Fibroblast of skin of abdomen (primary cell): ENCODE measurements at places on chromosomes 3 and 15.

GRCh38 chr3:32681811-32682210 is 3.2 kb upstream of the CNOT10 start:
- no peak for DNase-seq

- peak; percentile 91 for DNase-seq
These were observed 102.7 kb downstream of the TBC1D5 start for GRCh38 chr3:17639765-17640164.

- no peak for DNase-seq
These were observed 272 bp upstream of the SRPRB start for GRCh38 chr3:133805384-133805701.

- no peak for DNase-seq
These were observed 16.3 kb upstream of the TSPAN3 start for GRCh38 chr15:77087213-77087612.

DNA sequence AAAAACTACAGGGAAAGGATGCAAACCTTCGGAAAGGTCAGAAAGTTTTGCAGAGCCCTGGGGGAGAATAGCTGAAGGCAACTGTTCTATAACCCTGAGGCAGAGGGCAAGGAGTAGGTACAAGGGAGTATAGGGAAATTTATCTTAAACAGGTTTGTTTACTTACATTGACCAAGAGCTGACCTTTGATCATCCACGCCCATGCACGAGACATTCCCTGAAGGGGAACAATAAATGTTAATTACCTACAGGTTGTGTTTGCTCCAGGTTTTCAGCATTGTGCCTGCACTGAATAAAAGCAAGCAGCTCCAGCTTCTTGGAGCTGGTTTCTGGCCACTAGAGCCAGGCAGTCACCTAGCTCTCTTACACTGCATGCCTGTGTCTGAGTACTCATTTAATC is 524.5 kb upstream of the TGFBR2 start:
- DNase-seq: no peak

DNA sequence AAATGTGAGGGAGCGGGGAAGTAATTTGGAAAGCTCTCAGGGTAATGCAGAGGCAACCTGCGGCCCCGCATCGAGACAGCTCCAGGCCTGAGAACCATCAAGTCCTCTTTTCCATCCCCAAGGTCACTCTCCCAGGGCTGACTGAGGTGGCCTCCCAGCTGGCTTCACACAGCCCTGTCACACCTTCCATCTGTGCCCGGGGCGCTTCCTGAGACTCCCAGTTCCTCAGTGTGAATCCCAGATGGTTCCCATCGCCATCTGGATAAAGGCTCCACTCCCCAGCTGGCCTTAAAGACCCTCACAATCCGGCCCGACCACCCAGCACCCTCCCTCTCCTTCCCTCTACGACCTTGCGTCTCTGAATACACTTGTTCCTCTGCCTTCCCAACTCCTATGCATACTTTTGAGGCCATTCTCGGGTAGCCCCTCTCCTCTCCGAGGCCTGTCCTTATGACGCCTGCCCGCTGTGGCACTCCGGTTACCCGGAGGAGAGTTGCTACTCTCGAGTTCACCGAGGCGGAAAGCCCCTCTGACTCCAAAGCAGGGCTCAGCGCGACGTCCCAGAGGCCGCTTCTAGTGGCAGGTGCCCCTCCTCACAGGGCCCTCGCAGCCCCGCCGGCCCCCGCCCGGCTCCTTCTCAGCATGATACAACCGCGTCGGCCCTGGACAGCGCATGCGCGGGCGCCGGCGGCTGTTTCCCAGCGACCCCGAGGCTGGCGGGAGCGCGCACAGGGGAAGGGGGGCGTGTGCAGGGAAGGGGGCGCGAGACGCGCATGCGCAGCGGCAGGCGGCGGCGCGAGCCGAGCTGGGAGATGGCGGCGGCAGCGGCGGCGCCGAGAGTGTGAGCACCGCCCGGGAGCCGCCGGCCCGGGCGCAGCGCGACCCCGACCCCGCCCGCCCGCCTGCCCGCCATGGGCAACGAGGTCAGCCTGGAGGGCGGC is at the start of gene BSN:
BSN (plus strand) TSS at position 786 of the 941 bp plus-strand sequence; CDS start at position 912, 126 bp downstream.
- peak; percentile 90 for DNase-seq

GRCh38 chr15:57571725-57572124 is 20.0 kb upstream of the MYZAP start:
- DNase-seq: no peak

GRCh38 chr15:84910928-84911623 is 26.6 kb downstream of the SLC28A1 start:
- no peak for DNase-seq

DNA sequence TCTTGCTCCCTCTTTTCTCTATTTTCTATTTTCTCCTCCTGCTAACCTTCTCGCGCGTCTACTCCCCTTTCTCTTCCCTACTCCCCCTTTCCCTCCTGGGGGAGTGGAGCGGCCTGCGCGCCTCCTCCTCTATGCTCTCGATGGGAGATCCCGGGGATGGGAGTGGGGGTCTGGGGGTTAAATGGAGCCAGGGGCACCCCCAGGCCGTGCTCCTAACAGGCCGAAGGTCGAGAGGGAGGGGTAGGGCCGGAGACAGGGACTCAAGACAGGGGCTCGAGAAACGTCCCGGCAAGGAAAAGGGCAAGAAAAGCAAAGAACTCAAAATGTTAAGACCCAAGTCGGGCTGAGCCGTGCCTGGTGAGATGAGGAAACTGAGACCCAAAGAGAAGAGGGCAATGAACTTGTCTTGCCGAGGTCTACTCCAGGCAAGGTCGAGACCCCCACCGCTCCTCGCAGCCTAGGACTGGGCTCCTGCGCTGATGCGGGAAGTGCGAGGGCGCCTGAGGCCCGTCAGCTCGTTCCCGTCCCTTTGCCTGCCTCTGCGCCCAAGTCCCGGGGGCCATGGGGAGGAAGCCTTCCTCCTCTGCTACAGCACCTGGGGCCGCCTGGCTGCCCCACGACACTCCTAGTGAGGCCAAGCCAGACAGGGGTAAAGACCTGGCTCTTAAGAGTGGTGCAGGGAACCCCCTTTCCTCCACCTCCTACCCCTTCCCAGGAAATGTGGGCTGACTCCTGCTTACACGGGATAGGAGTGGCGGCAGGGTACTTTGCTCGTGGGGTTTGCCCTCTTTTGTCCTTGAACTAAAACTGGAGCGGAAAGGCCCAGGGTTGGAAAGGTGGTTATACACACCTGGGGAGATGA is 770 bp upstream of the MEGF11 start:
- DNase-seq: no peak

DNA sequence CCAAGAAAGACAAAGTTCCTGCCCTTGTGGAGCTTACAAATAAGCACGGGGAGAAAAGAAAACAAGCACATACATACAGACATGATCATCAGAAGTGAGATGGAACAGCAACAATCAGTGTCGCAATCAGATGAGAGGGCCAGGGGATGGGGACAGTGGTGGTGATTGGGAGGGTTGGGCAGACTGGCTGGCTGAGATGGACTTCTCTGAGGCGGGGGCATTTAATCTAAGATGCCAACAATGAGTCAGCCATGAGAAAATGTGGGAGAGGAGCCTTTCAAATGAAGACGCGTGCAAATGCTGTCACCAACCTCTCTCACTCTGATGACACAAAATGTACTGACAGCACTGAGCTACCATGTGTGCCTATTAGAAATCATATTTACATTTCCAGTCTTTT is 81.4 kb downstream of the NCEH1 start:
- DNase-seq: no peak

DNA sequence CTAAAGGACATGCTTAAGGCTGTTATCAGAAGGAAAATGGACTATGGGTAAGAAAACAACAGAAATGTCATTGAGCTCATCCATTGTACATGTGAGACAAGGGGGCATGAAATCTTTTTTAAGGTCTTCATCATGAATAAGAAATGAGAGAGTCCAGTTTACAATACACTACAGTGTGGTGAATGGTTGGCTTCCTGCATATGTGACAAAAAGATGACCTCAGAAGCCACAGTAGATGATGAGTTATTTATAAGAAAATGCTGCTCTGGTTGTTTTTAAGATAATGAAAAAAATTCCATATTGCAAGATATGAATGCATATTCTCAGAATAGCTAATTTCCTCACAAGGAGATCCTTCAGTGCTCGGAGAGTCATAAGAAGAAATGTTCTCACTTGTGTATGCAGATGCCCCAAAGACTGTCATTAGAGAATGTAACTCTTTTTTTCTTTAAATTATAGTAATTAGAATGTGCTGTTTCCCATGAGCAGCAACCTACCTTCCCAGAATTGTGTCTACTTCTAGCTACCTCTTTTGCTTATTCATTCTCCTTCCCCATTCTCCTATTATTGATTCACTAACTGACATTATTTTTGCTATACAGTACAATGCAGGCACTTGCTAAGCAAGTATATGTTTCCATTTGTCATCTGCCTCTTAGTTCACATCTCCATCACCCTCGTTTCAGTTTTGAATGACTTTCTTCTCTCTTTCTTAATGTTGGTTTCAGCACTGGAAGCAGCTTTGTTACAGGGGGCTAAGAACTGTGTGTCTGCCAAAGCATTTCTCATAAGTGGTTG is 152.0 kb upstream of the PEX5L start:
- DNase-seq: no peak

GRCh38 chr3:150145659-150146058 is 175.0 kb upstream of the PFN2 start:
- peak; percentile 38 for DNase-seq

DNA sequence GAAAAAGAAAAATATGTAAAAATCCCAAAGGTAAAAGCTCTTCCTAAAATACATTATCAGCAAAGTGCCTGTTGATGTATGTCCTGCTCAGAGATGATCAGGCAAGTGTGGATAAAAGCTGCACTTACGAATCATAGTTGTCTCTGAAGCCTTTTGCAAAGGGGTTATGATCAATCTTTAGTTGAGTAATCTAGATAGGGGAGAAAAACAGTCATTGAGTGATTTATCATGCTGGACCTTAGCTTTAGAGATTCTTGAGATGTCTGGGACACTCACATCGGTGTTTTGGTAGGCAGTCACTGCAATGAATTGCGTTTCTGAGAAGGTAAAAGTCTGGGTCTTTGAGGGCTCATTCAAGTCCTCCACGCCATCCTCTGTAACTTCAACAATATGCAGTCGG is 3.7 kb downstream of the EOMES start:
- no peak for DNase-seq

GRCh38 chr3:58711871-58712270 is 45.3 kb upstream of the FAM3D start:
- DNase-seq: no peak

- peak; percentile 94 for DNase-seq
These were observed 324.3 kb downstream of the CHST2 start for GRCh38 chr3:143443851-143444331.

DNA sequence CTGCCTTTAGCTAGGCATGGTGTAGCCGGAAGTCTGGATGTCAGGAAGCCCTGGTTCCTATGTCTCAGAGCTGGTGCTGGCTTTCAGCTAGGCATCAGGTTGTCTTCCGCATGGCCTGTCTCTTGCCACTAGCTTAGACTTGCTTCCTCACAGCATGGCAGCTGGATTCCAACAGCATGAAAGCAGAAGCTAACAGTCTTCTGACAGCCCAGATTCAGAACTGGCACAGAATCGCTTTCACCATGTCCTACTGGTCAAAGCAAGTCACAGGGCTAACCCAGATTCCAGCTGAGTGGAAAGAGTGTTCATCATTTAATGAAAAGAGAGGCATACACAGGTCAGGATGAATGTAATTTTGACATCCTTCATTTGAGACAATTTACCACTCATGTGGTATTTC is 1050.5 kb downstream of the ROBO2 start:
- DNase-seq: no peak

- DNase-seq: no peak
These were observed 13.0 kb downstream of the FBLN2 start for GRCh38 chr3:13561967-13562366.

GRCh38 chr3:64238971-64239667 is 13.9 kb upstream of the PRICKLE2 start:
- DNase-seq: peak; percentile 100

DNA sequence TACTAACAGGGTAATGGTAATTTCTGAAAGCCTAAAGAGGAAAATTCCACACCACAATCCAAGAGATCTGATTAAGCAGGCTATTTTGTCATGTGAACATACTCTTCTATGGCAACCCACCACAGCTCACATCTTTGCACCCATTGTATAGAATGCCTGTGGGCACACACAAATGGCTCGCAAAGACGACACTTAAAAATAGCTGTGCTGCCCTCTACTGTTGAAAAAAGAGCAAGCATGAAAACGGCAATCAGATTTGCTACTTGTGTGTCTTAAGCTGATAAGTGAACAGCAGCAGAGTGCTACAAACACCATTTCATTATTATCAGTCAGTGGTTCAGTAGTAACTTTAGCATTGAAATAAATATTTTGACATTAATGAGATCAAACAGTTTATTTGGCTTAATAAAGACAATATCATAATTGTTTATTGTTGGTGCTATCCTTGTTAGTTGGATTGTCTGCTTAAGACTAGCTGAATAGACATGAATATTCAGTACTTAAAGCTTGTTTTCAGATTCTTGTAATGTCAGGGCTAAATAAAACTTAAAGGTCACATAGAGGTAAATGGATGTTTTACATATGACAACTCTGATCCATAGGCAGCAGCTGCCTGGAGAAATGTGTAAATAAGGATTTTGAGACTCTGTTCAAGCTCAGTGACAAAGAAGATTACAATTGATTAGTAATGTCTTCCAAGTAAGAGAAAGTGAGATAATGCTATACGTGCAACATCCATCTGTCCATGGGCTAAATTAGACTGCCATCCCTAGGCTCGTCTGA is 199.1 kb downstream of the LRRN1 start:
- DNase-seq: peak; percentile 38

DNA sequence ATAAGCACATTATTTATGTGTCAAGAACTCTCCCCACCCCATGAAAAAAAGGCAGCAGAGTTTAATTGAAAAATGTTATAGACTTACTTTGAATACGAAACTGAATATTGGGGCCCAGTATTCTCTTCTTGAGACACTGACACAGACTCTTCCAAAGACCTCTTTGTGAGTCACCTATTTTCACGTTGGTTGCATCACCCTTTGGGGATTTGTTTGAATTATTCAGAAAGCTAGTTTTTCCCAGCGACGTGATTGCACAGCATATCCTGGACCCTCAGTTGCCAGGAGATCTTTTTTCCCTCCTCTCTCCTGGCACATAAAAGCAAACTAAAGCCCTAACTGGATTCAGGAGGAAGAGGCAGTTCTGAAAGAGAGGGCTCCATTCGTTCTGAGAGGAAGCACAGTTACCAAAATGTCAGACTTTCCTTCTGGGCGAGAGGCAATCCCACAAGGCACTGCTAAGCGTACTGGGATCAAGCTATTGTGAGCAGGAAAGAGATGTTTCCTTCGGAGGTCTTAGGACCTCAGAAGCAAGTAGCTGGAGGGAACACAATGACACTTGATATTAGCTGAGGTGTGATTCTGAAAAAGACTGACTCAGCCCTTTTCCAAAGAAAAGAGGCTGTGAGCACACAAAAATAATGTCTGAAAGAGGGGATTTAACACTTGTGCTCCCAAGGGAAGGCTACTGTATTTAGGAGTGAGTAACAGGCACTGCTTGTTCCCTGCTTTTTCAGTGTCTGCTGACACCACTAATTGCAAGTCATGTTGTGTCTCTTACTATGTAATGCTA is 65.8 kb upstream of the CADPS start:
- peak; percentile 94 for DNase-seq
